ENCODE measurements at places on chromosomes 2 and 18. TPM values are rescaled to one million over a fixed set of nuclear protein-coding genes. Genes with fewer than 3 reads are reported as not detected.

MREG gene
- total RNA-seq: 26.4 TPM

DNA sequence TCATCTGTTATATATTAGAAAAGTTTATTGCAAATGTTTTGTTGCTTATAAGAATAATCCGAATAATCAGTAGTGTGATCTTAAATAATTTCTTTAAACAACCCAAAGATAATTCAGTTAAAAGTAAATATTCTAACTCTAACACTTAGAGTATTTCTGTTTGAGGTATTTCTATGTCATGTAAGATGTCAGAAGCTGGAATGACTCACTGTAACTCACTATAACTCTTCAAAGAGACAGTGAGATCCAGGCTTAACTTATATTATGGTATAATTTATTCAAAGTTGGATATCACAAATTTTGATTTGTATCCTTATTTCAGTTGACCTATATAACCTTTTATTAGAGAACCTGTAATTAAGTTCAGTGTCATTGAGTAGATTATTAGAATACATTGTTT is 6.9 kb downstream of the MBD5 start:
- H3K27ac ChIP-seq: no peak overlapping the region
- H3K27me3 ChIP-seq: no peaks in the 10 kb centered on the region
- no peak overlapping the region for H3K4me3 ChIP-seq
- DNase-seq: no peak
- no peaks in the 10 kb centered on the region for H3K36me3 ChIP-seq
- H3K4me1 ChIP-seq: peaks cover 30% of the 10 kb centered on the region

DNA sequence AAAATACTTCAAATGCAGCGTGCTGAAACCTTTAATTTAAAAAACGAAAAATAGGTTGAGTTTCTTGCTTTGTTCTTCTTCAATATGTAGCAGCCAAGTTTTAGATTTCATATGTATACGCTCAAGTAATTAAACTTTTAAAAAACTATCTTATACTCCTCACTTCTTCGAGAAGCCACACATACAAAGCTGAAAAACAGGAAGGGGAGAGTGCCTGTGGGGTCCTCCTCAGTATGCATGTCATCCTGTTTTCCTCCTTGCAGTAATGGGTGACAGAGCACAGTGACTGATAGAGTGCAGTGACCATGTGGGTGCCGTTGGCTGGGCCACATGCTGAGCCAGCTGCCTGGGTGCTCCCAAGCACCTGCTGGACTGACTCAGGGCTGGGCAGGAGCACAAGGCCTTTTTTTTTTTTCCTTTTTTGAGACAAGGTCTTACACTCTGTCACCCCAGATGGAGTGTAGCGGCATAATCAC is 33.3 kb downstream of the UXS1 start:
- H3K4me3 ChIP-seq: no peak overlapping the region
- no peaks in the 10 kb centered on the region for H3K27me3 ChIP-seq
- peaks cover 23% of the 10 kb centered on the region for H3K36me3 ChIP-seq
- no peaks in the 10 kb centered on the region for H3K4me1 ChIP-seq

DNA sequence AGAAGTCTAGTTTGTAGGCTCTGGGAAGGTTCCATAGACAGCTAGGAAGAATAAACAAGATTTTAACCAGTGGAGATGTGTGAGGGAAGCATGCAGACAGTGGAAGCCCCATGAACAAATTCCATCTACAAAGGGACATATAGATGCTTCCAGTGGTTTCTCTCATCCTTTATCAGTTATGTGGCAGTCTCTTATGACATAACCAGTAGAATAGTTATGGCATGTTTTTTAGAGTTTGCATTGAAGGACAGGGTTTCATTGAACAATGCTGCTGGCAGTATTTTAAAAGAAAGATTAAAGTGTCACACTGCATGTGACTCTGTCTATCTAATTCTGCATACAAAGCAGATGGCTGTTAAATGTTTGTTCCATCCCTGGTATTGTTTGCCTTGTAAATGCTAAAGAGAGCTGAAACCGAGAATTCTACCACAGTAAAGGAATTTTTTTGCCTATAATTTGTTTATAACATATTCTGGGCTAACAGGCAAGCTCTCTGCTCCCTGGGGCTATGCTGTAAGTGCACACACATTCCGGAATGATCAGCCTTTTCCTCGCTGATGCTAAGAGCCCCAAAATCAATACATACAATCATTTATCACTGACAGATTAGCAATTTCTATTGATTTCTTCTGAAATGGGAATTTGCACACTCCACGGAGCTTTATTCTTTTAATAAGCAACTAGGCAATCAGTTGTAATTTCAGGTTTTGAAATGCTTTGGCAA is 76.8 kb upstream of the PELI1 start:
- H3K4me1 ChIP-seq: no peaks in the 10 kb centered on the region
- DNase-seq: no peak
- no peaks in the 10 kb centered on the region for H3K27me3 ChIP-seq
- no peaks in the 10 kb centered on the region for H3K36me3 ChIP-seq
- no peak overlapping the region for H3K27ac ChIP-seq

DNA sequence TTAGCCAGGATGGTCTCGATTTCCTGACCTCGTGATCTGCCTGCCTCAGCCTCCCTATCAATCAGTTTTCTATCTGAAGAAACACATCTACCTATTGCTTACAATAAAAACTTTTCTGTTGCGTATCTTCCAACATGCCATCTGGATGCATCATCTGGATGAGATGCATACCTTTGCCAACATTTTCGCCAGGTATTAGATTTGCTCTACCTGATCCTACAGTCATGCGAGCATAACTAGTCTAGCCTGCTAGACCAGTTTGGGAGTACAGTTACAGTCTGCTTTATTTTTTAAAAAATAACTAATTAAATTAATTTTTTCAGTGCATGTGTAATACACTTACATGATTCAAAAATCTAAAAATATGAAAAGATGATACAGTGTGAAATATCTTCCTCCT is 334.0 kb upstream of the MEX3C start:
- no peaks in the 10 kb centered on the region for H3K4me1 ChIP-seq
- no peak overlapping the region for H3K27ac ChIP-seq
- H3K27me3 ChIP-seq: no peaks in the 10 kb centered on the region
- no peak for DNase-seq
- no peaks in the 10 kb centered on the region for H3K36me3 ChIP-seq
